ENCODE measurements at places on chromosomes 2 and 18.

- no peak for DNase-seq
These were observed 238.5 kb upstream of the FBXO11 start for GRCh38 chr2:48144777-48145176.

- no peak for DNase-seq
These were observed 9.5 kb downstream of the NFATC1 start for GRCh38 chr18:79405019-79405780.

- no peak for DNase-seq
These were observed 68.2 kb downstream of the UBR3 start for GRCh38 chr2:169895294-169895985.

DNA sequence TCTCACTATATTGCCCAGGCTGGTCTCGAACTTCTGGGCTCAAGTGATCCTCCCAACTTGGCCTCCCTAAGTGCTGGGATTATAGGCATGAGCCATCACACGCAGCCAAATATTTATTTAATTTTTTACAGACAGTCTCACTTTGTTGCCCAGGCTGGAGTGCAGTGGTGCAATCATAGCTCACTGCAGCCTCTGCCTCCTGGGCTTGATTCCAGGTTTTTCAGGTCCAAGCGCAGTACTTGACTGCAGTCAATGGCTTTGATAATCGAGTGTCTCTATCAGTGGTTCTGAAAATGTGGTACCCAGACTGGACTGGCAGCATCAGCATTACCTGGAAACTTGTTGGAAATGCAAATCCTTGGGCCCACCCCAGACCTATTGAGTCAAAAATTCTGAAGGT, 63.1 kb downstream of the PLB1 start:
- DNase-seq, result no peak

DNA sequence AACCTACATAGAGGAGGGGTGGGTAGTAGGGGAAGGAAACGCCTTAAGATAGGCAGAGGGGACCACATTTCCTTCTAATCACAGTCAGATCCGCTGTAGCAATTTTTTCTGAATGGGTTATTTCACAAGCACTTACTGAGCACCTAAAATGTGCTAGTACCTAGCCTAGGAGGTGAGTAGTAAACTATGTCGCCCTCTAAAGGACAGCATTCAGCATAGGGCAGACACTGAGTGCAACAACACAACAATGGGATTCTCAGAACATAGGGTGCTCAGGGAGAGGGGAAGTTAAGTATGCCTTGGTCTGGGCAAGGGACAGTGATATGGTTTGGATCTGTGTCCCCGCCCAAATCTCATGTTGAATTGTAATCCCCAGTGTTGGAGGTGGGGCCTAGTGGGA, 166.1 kb upstream of the RAB6C start:
- no peak for DNase-seq

GRCh38 chr2:238839428-238839827, 8.5 kb upstream of the TWIST2 start:
- no peak for DNase-seq

DNA sequence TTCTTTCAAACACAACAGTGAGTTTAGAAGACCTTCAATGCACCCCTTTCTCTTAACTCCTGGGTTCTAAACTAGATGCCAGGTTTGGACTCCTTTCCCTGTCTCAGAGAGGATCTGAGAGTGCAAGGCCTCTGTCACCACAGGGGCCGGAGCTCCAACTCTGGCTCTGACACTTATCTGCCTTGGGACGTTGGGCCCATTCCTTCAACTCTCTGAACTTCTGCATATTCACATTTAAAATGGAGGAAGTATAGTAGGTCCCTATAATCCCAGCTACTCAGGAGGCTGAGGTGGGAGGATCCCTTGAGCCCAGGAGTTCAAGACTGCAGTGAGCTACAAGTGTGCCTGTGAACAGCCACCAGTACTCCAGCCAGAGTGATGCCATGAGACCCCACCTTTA, 44.1 kb upstream of the ZFP36L2 start:
- DNase-seq, result no peak

- no peak for DNase-seq
These were observed 46.5 kb downstream of the UNC50 start for GRCh38 chr2:98654699-98655495.

DNA sequence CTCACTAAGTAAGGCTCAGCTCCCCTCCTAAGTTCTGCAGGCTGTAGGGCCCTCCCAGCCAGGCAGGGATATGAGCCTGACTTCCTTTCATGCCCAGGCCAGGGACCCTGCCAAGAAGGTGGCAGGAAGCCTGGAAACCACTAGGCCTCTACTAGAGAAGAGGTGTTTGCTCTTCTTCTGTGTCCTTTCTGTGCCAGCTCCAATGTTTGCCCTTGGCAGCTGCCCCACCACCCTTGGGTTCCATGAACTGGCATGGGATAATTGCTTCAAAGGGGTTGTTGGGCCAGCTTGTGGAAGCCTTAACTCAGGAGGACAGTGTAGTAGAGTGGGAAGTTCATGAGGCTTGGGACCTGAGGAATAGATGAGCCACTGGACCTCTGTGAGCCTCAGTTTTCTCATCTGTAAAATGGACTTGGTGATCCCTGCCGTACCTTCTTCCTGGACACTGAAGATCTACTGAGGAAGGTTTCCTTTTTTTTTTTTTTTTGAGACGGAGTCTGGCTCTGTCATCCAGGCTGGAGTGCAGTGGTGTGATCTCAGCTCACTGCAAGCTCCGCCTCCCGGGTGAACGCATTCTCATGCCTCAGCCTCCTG, 3.9 kb downstream of the SLC35F6 start:
- peak; percentile 26 for DNase-seq

DNA sequence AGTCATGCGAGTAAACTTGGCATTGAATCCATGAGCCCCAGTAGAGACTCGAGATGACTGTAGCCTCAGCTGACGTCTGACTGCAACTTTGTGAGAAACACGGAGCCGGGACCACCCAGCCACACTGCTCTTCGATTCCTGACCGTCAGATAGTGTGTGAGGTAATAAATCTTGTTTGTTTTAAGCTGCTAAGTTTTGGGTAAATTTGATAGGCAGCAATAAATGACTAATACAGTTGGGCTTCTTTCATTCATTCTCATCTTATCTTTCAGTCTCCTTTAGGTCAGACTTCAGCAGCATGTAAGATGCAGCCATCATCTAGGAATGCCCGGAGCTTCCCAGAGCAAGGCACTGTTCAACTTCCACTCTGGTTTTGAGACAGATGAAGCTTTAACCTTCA, 8.0 kb upstream of the KLHL29 start:
- DNase-seq, result no peak

GRCh38 chr2:63975437-63976124, 43.6 kb downstream of the VPS54 start:
- DNase-seq, result no peak

DNA sequence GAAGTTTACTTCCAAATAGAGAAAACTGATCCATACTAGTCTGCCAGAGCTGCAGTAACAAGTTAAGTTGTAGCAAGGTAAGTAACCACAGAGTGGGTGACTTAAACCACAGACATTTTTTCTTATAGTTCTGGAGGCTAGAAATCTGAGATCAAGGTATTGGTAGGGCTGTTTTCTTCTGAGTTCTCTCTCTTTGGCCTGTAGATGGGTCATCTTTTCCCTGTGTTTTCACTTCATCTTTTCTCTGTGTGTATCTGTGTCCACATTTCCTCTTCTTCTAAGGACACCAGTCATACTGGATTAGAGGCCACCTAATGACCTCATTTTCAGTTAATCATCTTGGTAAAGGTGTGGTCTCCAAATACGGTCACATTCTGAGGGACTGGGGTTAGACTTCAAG, 142.9 kb upstream of the MEX3C start:
- DNase-seq, result no peak

DNA sequence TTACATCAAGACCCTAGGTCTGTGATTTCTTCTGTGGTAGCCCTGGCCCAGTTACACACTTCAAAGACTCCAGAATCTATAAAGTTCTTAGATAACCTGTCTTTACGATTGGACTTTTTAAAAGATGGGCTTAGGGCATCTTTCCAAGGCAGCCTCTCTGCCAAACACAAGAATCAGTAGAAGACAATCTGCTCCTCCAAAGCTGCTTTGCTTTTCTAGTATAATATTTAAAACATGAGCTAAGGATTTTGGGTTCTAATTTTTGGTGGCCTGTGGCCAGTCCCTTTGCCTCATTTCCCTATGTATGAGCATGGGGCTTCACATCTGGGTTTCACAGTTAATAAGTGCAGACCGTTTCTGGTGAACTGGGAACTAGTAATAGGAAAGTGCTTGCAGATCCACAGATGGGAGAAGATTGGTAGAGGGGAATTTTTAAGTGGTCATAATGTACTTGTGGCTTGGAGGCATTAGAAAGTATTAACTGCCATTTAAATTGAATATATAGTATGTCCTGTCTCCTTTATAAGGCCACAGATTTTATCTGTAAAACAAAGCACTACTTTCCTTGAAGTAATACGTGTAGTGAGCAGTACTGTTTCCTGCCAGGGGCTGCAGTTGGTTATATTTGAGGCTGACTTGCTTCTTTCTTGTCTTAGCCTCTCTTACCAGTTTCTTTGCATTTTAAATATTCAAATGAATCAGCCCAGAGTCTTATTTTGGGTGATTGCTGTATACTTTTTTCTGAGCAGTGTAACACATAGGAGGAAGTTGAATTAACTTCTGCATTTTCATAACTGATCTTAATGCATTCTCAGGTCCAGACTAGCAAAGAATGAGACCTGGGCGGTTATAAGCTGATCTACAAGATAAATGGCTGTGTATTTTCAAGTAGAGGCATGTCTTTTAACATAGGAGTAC, 1.5 kb downstream of the ARPC2 start:
- no peak for DNase-seq

DNA sequence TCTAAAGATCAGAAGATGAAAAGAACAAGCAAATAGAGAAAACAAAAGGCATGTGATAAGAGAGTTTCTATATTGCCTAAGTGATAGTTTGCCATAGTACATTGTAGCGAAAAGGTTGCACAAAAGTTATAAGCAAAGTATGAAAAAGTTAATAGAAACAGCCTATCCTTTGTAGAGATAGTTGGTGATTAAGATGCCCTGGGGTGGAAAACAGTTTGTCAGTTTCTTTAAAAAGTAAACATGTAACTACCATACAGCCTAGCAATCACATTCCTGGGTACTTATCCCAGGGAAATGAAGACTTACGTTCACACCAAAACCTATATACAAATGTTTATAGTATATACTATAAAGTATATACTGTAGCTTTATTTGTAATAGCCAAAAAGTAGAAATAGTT, 16.9 kb upstream of the DAPL1 start:
- DNase-seq, result no peak

GRCh38 chr18:51070545-51070944, 40.5 kb downstream of the SMAD4 start:
- no peak for DNase-seq

DNA sequence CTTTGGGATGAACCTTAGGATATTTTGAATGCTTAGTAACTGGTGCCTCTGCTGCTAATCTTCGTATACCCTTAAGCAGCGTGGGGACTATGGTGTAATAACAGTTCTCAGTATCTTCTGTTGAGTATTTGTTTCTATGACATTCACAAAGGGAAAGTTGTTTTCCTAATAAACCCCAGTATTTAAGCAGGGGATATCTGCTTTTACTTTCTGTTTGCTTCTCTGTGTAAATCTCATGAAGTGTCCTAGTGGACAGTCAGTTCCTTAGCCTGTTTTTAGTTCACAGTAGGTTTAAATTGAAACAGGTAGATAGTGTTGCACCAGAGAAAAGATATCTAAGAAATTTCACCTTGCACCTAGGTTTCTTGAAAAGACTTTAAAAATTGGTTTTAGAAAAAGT, 14.9 kb downstream of the KIAA1328 start:
- no peak for DNase-seq

GRCh38 chr2:65437392-65438135, 5.2 kb upstream of the SPRED2 start:
- DNase-seq, result no peak

DNA sequence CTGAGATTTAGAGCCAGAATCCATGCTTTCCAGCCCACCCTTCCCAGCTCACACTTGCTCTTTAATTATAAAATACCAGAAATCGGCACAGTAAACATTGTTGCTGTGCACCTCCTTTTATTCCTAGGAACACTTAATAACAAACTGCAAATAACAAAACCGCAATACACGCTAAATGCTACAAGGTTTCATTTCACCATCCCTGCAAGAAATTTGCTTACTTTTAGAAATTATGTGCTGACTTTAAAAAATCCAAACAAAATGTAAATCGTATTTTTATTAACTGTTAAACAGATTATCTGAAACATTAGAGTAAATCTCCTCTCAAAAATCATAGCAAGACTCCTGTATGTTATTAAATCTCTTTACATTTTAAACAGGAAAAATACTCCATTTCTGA, 79.3 kb downstream of the TCF4 start:
- DNase-seq, result no peak

DNA sequence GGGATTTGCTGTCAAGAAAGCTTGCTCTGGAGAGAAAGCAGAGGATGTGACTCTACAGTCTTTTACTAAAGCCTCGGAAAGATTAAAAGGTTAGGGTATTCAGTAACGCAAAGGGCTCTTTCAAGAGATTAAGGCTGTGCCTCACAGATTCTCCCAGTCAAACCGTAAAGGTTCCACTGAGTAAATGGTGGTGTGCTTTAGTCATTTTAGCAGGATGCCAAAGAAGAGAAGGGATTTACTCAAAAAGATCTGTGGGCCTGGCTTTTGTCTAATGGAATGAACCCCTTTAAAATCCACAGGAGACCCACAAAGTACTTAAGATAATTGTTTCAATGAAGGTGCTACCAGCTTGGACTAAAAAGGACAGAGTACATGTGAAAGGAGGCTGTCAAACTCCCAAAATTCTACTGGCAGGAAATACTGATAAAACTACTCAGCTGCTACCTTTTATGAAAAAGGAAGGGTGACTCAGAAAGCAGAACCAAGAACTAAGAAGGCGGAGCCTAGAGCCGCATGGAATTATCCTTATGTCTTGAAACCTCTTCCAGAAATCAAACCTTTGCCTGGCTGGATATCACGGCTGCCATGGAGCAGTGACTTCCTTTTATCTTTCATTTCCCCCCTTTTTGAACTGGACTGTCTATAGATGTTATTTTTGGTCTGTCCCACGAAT, 670.2 kb upstream of the ZEB2 start:
- DNase-seq, result no peak

DNA sequence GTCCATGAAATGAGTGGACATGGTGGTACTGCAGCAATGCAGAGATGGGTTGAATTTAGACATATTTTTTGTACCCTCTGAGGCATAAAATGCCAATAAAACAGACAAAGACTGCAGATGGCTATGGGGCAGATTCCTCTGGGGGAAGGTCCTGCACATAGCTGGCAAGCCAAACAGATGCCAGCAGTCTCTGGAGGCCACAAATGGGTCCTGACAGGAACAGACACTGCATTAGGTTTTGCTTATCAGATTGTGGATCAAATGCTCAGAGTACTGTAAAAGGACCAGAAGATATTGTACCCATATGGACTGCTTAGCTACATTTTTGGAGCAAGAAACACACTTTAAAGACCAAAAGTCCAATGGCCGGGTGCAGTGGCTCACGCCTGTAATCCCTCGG, 40.9 kb upstream of the ORC2 start:
- DNase-seq, result no peak

DNA sequence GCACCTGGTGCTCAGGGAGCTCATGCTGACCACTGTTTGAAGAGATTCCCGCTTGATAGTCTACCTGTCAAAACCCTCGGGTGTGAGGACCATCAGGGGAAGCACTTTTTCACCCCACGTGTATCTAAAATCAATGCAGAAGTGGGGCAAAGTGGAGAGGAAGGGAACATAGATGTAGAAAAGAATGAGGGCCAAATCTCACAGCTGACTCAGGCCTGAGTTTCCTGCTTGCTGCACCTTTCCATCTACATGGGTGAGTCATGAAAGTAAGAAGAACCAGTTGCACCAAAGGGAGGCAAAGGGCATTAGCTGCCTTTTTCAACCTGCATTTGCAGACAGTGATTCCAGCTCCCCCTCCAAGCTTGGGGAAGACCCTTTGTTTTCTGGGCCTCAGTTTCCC, 100.2 kb upstream of the MYCN start:
- DNase-seq, result no peak

All from NCI-H2081 (cell line).